Astrocyte of the hippocampus (primary cell): ENCODE measurements at places on chromosomes 4 and X.

GRCh38 chr4:184957446-184958115, 60.7 kb upstream of the HELT start:
- no peak for DNase-seq

- peak; percentile 40 for DNase-seq
Observed at GRCh38 chr4:145939856-145940255, 1.2 kb upstream of the ZNF827 start.

DNA sequence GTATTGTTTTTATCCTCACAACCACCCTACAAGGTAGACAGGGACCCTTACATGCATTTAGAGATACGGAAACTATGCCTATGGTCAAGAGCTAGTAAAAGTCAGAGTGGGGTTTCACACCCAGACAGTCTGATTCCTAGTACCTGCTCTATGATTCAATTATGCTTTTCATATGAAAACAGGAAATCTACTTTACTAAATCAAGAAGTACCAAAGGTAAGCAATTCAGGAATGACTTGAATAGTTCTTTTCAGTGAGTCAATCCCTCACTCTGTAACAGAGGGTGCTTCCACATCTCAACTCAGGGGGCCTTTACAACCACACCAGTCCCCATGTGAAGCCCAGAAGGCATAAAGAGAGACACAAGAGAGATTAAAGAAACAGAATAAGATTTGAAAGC, 191.4 kb downstream of the PPP3CA start:
- no peak for DNase-seq

DNA sequence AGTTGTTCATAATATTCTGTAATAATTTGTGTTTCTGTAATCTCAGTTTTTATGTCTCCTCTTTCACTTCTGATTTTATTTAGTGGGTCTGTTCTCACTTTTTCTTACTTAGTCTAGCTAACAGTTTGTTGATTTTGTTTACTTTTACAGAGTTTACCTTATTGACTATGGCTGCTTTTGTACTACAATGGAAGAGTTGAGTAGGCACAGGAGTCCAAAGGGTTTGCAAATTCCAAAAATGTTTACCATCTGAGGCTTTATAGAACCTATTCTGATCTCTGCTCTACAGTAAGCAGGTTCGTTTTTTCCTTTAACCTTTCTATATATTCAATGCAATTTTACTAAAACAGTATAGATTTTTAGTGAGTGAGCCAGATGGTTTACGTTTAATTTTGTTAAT, 55.1 kb downstream of the UGT2B17 start:
- no peak for DNase-seq

DNA sequence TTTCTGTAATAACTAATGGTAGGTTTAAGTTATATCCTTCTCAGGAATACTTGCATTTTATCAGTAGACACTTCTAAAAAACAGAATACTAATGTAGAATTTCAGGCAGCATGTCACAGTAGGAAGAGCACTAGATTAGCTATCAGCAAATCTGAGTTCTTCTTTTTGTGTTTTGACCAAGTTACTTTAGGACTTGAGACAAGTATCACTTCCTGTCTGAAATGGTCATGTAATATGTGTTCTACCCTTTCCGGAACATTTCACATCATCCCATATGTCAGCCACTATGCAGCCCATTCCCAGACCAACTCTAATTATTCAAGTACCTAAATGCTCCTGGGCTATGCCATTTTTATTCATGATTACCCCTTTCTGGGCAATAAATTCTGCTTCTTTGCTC, 401.8 kb upstream of the RPS6KA3 start:
- DNase-seq = no peak

GRCh38 chr4:139419388-139419914, 34.5 kb upstream of the RAB33B start:
- peak; percentile 17 for DNase-seq

DNA sequence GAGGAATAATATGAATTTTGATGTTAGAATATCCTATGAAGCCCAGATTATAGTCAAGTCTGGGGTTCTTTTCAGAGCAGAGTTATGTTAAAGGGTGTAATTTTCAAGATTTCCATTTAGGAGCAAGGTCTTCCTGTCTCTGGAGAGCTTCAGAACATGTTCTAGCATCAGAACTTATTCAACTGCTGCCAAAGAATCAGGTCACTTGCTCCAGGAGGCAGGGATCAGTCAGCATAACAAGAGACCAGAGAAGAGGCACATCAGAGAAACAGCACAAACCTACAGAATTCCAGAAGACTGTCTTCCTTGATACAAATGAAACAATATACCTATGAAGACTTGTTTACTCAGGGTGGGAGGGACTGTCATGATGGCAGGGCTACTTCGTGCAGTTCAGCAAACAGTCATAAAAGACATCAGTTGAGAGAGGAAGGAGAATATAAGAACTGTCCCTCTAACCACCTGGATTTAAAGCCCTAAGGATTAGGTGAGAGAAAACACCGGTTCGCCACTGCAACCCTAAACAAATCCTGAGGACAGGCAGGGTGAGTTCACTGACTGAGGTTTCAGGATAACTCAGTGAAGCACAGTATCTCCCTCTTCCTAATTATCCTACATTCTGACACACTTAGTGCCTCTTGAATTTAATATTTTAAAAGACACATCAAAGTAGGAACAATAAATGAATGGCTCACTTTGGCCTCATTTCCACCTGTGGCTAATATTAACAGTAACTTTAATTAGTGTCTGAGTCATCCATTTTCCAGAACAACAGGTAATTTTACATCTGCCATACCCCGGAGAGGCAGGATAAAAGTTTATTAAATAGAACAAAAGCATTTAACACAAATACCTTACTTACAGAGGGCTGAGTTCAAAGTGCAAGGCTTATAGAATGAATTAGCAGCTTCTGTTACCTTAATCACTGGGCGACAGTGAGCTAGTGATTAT, 93.0 kb downstream of the HDAC8 start:
- no peak for DNase-seq

DNA sequence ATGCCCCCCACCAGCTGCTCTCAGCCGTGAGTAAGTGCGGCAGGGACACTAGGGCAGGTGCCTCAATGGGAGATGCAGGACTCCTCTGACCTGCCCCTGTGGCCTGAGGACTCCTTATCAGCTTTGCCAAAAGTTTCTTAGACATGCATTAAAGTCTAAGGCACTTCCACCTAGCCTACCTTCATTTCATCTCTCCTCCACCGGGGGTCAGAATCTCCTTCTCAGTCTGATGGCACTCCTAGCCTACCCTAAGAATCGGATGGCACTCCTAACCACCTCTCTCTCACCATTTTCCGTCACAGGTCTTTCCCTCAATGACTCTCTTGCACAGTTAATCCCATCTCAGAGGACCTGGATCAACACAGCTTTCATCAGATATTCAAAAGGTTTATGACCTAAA, 85.9 kb downstream of the OTC start:
- no peak for DNase-seq

- DNase-seq = peak; percentile 62
Observed at GRCh38 chrX:129522184-129523078, 859 bp downstream of the SMARCA1 start.

DNA sequence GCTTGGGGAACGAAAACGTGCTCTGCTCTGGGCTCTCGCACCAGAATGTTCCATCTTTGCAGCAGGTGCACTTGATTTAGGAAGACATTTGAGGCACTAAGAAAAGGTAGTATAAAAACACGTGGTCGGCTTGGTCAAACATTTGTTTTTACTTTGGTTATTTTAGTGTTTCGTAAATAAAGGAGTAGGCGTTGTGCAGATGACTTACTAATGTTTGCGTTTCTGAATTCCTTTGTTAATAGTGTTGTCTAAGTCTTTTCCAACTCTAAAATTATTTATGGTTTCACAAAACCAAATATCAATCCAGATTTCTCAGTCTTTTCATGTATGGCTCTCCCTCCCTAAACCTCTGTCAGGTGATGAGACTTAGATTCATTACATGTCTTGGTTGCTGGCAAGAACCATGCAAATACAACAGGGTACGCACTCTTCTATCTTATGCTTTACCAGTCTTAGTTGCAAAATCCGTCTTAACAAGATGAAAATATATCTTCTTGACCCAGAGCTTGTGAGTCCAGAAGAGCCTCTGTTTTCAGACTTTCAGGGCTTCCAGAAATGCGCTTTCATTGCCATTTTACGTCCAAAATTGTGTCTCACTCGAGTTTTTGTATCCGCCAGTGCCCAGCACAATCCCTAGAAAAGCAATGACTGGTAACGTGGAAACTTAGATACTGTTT, 686 bp downstream of the MTHFD2L start:
- peak; percentile 16 for DNase-seq

- DNase-seq = peak; percentile 64
Observed at GRCh38 chr4:184250795-184251669, 33.4 kb upstream of the ENPP6 start.

DNA sequence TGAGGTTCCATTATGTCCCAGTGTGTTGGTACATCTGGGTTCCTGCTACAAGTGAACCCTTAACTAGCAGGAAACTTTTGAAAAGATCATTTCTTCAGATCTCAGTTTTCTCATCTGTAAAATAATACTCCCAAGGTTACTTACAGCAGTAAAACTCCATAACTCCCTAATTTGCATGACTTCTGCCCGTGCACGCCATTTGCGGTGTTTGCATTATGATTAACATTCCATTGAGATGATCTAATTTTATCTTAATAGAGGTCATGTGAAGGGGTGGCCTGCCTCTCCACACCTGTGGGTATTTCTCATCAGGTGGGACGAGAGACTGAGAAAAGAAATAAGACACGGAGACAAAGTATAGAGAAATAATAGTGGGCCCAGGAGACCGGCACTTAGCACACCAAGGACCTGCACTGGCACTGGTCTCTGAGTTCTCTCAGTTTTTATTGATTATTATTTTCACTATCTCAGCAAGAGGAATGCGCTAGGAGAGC, 219.8 kb downstream of the TLL1 start:
- DNase-seq = no peak

DNA sequence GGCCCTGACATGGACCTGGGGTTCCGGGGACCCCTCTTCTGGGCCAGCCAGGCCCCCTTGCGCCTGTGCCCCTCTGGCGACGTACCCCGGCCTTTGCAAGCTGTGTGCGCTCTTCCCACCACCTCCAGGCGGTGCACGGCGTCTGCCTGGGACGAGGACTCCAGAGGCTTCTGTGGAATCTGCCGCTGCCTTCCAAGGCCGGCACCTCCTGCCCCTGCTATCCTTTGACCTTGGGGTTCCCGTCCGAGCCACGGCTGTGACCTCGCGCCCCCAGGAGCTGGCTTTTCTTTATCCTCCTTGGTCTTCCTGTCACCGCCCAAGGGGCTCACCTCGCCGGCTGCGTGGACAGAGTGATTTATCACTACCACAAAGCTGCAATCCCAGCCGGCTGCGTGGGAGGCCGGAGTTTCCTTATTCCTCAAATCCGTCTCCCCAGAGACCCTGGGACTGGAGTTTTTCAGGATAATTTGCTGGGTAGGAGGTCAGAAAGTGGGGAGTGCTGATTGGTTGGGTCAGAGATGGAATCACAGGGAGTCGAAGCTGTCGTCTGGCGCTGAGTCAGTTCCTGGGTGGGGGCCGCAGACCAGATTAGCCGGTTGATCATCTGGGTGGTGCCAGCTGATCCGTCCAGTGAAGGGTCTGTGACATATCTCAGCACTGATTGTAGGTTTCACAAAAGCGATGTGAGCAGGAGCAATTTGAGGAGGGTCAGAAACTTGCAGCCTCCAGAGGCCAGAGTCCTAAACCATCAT, 19.8 kb upstream of the PLCXD1 start:
- DNase-seq = no peak

DNA sequence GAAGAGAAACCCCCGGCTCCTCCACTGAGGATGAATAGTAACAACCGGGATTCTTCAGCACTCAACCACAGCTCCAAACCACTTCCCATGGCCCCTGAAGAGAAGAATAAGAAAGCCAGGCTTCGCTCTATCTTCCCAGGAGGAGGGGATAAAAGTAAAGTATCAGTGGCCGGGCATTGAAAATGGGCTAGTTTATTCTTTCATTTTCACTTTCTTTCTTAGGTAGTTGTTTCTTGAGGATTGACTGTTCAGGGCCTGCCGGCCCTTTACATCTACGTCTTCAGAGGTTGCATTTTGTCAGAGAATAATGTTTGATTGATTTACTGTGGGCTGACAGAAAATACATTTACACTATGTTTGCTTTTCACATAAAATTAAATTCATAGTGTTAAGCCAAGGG, 27.1 kb downstream of the PAK3 start:
- DNase-seq = no peak

DNA sequence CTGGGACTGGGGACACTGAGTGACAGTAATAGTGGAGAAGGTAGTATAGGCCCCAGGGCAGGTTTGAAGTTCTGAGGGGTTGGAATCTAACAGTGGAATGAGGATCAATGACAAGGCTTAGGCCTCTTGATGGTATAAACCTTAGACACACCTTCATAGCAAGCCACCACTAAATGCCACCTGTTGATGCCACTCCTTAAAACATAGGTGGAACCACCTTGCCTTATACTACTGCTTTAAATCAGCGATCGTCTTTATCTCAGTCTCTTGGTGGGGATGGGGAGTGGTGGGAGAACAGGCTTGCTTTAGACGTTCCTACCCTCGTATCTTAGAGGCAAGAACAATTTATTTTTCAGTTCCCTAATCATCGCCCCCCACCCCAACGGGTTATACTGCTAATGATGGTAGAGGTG, 1.2 kb downstream of the RAB33B start:
- DNase-seq = no peak

DNA sequence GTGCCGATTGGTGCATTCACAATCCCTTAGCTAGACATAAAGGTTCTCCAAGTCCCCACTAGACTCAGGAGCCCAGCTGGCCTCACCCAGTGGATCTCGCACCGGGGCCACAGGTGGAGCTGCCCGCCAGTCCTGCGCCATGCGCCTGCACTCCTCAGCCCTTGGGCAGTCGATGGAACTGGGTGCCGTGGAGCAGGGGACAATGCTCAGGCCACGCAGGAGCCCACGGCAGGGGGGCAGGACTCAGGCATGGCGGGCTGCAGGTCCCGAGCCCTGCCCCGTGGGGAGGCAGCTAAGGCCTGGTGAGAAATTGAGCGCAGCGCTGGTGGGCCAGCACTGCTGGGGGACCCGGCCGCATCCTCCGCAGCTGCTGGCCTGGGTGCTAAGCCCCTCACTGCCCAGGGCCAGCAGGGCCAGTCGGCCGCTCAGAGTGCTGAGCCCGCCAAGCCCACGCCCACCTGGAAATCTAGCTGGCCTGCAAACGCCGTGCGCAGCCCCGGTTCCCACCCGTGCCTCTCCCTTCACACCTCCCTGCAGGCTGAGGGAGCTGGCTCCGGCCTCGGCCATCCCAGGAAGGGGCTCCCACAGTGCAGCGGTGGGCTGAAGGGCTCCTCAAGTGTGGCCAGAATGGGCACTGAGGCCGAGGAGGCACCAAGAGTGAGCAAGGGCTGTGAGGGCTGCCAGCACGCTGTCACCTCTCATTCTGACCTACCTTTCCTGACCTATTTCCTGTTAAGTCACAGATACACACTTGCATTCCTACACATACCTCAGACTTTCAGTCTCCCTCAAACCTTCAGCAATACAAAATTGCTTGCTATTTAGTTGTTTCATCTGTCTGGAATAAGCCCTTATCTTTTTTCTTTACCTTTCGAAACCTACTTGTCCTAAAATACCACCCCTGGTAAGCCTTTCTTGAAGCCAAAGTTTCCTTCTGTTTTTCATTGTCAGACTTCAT, 20.7 kb downstream of the UBE2K start:
- DNase-seq = no peak

DNA sequence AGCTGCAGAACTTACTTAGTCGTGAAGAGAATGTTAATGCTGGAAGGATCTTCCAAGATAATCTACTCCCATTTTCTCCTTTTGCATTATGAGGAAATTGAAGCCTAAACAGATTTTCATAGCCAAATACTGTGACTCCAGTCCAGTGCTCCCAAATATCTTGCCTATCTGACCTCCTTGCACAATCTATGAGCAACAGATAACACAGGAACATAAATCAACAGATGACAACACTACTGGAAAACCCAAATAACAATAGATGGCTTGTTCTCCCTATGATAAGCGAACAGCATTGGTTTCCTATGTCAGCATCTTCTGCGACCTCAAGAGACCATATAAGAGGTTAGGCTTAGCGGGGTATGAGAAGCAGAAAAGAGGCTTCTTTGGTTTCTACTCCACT, 88.0 kb downstream of the CORIN start:
- no peak for DNase-seq
